ENCODE measurements at places on chromosomes 12 and 14.

- DNase-seq, result no peak
These were observed 198.4 kb downstream of the PPM1H start for GRCh38 chr12:62736596-62736995.

GRCh38 chr12:106131676-106132075 lies 7.1 kb downstream of the NUAK1 start:
- DNase-seq, result no peak

DNA sequence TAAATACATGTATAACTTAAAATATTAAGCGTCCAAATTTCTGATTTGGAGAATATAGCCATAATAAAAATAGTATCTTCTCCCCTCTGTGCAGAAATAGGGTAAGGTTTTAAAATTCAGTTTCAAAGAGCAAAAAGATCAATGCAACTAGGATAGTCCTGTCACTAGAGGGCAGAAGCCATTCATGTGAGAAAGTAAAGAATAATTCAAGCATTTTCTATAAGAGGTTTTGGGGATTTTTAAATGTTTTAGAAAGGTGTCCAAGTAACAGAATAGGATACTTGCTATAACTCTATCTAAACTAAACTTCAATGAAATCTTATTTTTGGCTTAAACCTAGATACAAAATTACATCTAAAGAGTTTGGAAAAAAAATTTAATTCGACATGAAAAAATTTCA lies 50.3 kb downstream of the ADAMTS20 start:
- DNase-seq, result no peak

GRCh38 chr14:105860615-105861580 lies 334.5 kb downstream of the TMEM121 start:
- DNase-seq, result no peak

GRCh38 chr12:6193853-6194815 lies 6.1 kb upstream of the CD9 start:
- DNase-seq, result no peak

- DNase-seq, result no peak
These were observed 165.7 kb upstream of the RBM19 start for GRCh38 chr12:114131824-114132223.

GRCh38 chr14:50530358-50530757 lies 2.0 kb downstream of the MAP4K5 start:
- no peak for DNase-seq

GRCh38 chr14:74109369-74109768 lies 24.6 kb downstream of the LIN52 start:
- no peak for DNase-seq

GRCh38 chr14:98122527-98122926 lies 1149.5 kb downstream of the BCL11B start:
- DNase-seq, result no peak

GRCh38 chr12:123763093-123763492 lies 992 bp downstream of the DNAH10 start:
- no peak for DNase-seq

DNA sequence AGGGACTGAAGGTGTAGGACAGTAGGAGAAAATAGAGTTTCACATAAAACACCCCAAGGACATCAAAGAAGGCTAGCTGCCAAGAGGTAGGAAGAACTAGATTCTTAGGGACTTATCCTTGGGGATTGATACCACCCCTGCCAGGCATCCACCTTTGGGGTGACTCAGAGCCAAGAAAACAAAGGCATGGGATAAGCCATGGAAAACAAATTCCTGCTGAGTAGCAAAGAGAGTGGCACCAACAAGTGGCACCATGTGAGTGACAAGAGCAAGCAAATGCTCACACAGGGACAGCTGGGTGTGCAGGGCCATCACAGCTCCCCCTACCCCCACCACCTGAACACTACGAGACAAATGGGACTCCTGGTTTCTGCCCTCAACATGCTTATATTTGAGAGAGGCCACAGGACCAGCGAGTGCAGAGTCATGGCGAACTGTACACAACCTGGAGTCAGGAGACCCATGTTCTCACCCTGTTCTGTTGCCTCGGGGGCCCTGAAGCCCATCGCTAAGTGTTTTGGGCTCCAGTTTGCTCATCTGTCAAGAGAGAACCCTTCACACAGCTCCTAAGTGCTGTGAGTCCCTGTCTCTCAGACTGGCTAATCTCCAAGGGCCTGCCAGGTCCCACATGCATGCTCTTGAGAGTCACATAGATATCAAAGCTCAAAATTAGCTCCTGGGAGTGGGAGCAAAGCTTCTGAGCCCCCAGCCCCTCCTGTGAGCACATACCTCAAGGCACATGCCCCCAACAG lies 91.9 kb downstream of the DPF3 start:
- no peak for DNase-seq

DNA sequence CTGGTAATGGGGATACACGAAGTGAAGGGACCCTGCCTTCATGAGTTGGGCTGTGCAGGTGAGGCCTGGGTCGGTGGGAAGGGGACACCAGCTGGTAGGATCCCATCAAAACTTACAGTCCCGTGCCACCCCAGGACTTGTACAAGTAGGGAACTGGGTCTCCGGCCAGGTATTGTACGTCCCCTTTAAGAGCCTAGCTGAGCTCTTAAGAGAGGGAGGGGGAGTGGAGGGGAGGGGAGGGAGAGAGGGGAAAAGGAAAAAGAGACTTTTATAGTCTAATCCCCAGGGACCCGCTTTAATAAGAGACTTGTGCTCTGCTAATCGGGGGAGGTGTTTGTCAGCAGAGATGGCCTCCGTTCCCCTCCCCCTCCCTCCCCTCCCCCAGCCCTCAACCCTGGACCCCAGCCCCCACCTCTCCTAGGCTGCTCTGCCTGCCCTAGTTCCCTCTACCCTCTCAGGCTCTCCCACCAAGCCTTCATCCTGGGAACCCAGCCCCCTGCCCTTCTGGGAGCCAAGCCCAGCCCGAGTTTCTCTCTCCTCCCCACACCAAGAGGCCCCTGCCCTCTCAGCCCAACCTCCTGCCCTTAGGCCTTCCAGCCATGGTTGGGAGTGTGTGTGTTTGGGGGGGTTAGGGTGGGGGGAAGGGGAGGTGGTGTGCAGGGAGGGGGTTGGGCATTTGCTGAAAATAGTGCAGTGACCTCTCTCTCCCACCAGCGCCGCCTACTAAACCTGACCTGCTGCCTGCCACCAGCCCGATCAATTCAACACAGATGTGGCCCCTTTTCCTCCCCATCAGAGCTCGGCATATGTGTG lies 2.6 kb downstream of the GDF11 start:
- DNase-seq, result no peak

DNA sequence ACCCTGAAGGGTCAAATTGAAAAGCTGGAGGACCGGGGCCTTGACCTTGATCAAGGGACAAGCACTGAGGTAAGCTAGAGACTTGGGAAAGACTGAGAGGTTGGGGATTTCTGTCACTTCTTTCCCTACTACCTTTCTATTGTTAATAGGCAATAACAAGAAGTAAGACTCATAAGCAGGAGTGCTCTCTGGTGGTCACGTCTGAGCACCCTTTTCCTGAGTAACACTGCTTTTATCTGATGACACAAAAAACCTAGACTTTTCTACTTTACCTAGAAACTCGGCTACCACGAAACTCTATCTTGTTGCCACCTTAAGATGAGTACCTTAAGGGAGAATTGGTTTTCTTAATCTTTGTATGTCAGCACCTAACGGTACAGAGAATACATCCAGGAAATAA lies 35.5 kb upstream of the PPFIBP1 start:
- no peak for DNase-seq

GRCh38 chr14:103539056-103539825 lies 10.2 kb downstream of the TRMT61A start:
- no peak for DNase-seq

- no peak for DNase-seq
These were observed 118.6 kb downstream of the SMOC1 start for GRCh38 chr14:69997849-69998248.

- DNase-seq, result no peak
These were observed 7.6 kb upstream of the PRPF40B start for GRCh38 chr12:49615725-49616124.

- no peak for DNase-seq
These were observed 63.6 kb upstream of the BCL2L14 start for GRCh38 chr12:12007001-12007712.

DNA sequence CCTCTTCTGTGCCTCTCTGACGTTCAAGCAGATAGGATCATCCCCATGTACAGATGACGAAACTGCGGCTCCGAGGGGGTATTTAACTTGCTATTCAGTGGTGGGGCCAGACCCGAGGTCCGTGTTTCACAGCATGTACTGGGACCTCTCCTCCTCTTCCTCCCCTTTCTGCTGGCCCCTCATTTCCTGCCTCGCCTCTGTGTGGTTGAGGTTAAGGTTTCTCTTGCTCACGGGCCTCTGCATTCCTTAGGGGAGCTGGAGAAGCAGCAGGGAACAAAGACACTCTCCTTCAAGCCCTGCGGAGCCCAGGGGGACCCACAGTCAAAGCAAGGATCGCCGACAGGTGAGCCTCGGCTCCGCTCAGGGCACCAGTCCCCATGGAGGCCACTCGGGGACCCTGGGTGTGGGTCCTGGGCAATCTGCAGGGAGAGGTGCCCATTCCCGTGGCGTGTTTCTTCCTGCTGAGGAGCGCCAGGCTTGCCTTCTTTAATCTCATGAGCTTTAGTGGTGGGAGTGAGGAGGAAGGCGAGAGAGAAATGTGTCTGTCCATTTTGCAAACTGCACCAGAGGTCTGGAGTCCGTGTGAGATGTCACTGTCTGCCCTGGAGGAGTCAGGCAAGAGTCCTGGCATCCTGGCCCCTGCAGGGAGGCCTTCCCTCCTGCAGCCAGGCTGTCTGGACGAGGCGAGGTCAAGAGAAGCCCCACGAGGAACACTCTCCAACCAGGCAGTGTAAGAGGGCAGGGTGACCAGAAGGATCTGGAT lies 45.0 kb downstream of the SLC6A12 start:
- DNase-seq, result no peak

- no peak for DNase-seq
These were observed 1296.6 kb downstream of the AACS start for GRCh38 chr12:126361804-126362203.

DNA sequence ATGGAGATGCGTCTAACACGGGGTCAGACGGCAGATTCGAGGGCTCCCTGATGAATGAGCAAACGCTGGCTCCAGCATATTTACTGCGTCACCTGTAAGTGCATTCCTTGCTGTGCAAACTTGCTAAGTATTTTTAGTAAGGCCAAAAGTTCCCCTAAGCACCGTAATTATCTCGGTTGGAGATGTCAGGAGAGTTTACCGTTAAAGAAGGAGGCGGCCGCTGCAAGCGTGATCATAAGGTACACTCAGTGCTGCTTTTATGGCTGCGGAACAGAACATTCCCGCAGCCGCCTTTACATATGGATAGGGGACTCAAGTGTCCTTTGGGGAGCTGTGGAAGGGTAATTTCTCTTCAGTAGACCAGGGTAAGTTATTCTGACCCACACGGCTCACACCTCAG lies 175.6 kb downstream of the GLT1D1 start:
- DNase-seq, result no peak

DNA sequence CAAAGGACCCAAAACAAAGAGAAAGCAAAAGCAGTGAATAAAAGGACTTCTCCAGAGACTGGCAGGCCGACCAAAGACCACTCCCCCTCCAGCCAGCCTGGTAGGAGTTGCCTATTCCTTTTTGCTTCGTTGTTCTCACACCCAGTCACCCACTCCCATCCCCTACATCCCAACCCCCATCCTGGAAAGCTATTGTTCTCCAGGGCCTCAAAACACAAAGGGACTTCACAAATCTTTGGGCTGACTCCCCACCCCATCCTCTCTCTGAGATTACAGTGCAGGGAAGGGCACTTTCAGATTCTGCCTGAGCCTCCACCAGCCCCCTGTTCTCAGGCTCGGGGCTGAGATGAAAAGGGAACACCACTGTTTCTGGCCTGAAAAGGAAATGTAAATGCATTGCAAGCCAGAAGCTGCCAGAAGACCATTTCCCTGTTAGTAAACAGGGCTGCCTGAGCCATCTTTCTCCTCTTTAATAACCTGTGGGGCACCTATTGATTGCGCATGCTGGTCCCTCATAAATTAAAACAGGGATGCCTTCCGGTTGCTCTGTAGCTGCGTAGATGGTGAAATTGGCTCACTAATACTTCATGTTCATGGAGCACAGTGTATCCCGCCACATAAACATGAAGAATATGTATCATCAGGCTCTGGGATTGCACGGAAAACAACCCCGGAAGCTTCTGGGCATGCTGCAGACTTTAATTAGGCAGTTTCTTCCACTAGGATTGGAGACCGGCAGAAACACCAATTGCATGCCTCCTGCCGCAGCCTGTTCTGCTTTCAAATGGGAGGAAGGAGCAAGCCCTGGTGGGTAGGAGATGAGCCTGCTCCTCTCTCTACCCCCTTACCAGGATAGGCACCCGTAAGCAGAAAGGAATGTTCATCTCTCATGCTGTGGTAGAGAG lies 130.3 kb upstream of the FUT8 start:
- DNase-seq, result no peak

GRCh38 chr12:114588061-114588460 lies 95.9 kb downstream of the TBX3 start:
- DNase-seq, result no peak

DNA sequence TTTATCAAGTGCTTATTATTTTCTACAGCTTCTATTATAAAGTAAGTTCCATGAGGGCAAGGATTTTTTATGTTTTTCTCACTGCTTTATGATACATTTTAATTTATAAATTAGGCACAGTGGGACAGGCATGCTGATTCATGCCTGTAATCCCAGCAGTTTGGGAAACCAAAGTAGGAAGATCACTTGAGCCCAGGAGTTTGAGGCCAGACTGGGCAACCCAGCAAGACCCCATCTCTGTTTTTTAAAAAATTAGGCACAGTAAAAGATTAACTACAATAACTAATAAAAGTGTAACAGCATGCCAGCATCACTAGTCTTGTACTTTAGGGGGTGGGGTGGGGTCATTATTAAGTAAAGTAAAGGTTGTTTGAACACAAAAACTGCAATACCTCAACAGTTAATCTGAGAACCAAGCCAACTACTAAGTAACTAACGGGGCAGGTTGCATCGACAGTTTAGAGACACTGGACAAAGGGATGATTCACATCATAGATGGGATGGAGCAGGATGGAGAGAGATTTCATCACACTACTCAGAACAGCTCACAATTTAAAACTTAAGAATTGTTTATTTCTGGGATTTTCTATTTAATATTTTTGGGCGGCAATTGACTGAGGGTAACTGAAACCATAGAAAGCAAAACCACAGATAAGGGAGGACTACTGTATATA lies 119.5 kb downstream of the PLEKHA5 start:
- DNase-seq, result no peak

- DNase-seq, result peak; percentile 75
These were observed at the start of gene CCDC177 for GRCh38 chr14:69574263-69574953. Gene CCDC177, minus strand, starts transcription at chr14:69574871. Its CDS starts 1,249 bp downstream, at chr14:69573622.

Data from left forelimb (tissue), 1 donor.